Kidney (tissue), 22 donors: ENCODE measurements at places on chromosomes 11 and 22. TPM values are rescaled to one million over a fixed set of nuclear protein-coding genes. Genes with fewer than 3 reads are reported as not detected.

SYT12 gene
- 4.2 TPM for total RNA-seq

GLB1L3 gene
- 0.06 TPM for total RNA-seq

GRCh38 chr11:88814076-88814475 is 251.7 kb downstream of the GRM5 start:
- no peak for DNase-seq

DNA sequence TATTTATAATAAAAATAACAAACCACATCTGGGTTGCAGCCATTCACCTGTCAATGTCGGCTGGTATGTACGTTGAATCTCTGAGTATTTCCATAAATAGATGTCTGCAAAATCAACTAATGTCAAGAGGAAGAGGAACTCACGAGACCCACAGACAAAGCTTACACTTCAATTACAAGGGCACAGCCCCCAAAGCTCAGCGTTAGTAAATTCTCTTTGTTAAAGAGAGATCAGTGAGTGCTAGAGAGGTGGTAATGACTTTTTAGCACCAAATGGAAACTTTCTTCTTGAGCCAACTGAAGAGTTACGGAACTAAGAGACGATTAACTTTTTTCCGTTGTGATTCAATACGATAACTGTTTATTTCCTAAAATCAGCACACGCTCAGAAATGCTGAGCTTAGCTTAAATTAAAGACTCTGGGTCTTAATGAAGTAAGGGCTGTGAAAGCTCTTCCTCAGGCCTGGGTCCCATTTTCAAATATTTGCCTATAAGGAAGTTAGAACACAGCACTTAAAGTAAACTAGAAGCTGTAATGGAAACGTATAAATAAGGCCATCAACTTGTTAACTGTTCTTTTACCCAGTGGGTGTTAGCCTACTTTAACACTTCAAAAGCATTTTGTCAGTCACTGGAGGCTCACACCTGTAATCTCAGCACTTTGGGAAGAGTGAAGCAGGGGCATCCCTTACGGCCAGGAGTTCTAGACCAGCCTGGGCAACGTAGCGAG is 22.8 kb upstream of the TFIP11 start:
- DNase-seq: no peak

DNA sequence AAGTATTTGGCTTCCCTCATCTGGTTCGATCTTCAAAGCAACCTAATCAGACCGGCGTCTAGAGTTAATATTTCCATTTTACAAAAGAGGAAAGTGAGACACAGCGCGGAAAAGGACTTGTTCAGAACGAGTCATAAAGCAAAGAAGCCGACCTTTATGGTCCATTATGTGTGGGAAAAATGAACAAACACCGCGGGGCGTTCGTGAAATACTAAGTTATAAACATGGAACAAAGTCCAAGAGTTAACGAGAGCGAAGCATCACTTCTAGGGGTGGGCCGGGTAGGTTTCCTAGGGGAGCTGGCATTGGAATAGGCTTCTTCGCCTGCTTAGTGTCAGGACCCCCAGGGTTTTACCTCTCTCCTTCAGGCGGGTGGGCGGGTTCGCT is 575 bp downstream of the DUSP18 start:
- DNase-seq: no peak

GRCh38 chr11:103668859-103669258 is 367.6 kb upstream of the DDI1 start:
- DNase-seq: no peak

DNA sequence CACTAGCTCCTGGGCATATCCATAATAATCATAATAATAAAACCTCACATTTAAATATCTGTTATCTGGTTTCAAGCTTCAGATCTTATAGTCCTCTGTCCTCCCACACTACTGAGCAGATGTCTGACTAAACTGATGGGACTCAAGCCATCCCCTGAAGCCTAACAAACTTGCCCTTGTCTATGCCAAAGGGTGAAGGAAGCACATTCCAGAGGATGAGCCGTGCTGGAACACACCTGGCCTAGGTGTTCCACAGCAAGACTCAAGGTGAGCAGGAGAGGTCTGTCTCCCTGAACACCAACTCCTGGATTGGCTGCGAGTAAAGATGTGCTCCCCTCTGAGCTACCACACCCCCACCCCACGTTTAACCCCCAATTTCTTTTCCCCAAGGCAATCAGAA is 14.7 kb downstream of the SCUBE2 start:
- DNase-seq: no peak

DNA sequence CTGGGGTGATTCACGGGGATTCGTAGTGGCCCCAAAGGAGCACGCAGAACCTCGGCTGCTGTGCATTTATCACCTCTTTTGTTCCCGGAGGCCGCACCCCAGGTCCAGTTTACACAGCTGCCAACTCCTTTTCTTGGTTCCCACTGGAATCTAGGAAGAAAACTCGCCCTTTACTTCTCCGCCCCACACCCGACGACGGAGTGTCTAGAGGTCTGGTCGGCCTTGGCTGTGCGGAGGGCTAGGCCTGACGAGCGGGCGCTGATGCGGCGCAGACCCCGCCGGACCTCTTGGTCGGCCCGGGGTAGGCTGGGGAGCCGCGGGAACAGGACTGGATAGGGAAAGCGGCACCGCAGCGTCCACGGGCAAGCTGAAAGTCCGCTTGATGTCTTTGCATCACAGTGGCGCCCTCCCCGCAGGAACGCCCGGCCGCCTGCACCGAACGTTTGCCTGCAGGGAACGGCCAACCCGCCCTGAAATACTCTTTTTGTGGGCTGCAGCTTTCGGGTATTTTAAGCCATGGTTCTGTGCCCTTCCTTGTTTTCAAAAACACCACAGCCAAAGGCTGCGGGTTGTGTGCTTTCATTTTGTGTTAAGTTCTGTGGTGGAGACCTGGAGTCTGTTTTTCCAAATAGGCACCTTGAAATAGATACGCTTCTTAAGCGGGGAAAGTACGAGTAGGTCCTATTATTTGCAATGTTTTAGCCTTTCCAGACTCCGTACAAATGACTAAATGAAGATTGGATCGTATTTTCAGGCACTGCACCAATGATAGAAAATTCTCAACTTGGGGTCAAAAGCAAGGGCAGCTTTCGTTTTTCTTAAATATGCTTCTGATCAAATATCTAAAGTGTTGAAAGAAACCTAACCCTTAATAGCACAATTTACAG is 829 bp upstream of the ZBED5 start:
- no peak for DNase-seq
